ENCODE measurements at places on chromosomes 1 and 21. TPM values are rescaled to one million over a fixed set of nuclear protein-coding genes. Genes with fewer than 3 reads are reported as not detected.
A peak's percentile ranks its signal among the peaks of the same experiment; 100 is the strongest.

Gene SPRR2F
- polyA plus RNA-seq, result not detected

Gene FCRL5
- 0.25 TPM for polyA plus RNA-seq

Gene NOS1AP
- 0.53 TPM for polyA plus RNA-seq

Gene FAM167B
- polyA plus RNA-seq, result not detected

DNA sequence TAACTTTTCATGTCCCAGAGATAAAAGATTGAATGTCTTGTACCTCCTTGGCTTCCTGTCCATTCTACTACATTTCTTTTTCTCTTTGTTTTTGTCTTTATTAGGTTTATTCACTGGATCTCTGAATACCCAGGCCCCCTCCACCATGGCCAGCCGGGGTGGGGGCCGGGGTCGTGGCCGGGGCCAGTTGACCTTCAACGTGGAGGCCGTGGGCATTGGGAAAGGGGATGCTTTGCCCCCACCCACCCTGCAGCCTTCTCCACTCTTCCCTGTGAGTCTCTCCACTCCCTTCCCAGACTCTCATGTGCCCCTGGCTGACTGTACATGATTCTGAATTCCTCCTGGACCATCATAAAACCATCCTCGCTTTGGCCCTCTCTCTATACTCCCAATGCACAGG is 10.2 kb downstream of the POLR3GL start:
- DNase-seq, result no peak

GRCh38 chr1:183588827-183589226 is 1.4 kb downstream of the NCF2 start:
- peak; percentile 19 for DNase-seq

- peak; percentile 82 for DNase-seq
Measured at GRCh38 chr1:154970631-154971340, at the start of gene SHC1. TSS of gene SHC1 (minus strand) at chr1:154970747. CDS start at chr1:154970526, 221 bp downstream.

DNA sequence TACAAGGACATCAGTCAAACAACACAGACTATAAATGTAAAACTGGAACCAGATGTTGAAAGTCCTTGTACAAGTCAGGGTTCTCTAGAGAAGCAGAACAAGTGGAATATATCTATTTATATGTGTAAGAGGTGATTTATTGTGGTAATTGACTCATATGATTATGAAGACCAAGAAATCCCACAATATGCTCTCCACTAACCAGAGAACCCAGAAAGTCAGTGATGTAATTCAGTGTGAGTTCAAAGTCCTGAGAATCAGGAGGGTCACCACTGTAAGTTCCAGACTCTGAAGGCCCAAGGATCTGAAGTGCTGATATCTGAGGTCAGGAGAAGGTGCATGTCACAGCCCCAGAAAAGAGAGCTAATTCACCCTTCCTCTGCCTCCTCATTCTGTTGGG is 57.0 kb downstream of the LRRC53 start:
- DNase-seq, result no peak

DNA sequence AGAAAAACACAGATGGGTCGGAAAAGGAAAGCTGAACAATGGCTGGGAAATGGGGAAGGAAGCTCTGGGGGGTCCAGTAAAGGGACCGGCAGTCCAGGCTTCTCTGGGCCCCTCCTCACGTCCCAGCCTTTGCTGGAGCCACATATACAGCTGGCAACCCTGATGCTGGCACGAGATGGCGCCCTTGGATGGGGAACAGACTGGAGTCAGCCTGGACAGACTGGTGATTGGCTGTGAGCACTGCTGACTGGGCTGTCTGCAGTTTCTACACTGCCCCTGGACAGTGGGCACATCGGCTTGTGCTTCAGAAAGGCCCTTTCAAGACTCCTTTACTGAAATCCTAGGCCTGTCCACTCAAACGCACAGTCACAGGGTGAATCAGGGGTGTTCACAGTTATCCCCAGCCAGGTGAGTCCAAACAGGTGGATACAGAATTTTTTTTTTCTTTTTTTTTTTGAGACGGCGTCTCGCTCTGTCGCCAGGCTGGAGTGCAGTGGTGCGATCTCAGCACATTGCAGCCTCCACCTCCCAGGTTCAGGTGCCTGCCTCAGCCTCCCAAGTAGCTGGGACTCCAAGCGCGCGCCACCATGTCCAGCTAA is 31.1 kb upstream of the ZBTB40 start:
- peak; percentile 40 for DNase-seq

DNA sequence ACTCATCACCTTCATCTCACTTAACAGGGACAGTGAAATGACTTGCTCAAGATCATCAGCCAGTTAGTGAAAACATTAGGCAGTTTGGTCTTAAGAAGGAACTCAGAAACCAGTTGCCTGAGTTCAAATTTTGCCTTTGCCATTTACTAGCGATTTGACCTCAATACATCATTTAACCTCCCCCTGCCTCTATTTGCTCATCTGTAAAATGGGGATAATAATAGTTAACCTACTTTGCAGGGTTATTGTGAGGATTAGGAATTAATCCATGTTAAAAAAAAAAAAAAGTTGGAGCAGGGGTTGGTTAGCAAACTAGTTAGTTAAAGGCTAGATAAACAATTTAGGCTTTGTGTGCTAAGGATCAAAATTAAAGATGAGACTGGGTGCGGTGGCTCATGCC is 10.6 kb upstream of the TACSTD2 start:
- DNase-seq, result no peak

GRCh38 chr1:27868932-27869718 is 3.2 kb upstream of the THEMIS2 start:
- peak; percentile 72 for DNase-seq

GRCh38 chr1:244865820-244866219 is 1.5 kb upstream of the HNRNPU start:
- no peak for DNase-seq

DNA sequence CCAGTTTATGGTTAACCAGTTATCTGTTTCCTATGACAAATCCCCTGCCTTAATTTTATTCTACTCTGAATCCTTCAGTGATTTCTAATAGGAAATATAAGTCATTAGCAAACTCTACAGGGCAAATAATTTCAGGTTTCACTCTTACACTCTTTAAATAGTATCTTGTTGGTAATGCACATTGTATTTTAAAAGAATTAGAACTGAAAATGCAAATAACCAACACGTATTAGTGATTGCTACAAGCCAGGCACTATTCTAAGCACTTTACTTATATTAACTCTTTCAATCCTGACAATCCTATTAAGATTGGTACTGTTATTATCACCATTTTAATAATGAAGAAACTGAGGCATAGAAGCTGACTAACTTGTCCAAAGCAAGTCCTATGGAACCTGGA is 48.3 kb upstream of the LHX8 start:
- no peak for DNase-seq

- DNase-seq, result no peak
Measured at GRCh38 chr1:30295266-30295665, 428.1 kb downstream of the MATN1 start.

- DNase-seq, result no peak
Measured at GRCh38 chr1:74012583-74012982, 185.4 kb downstream of the LRRIQ3 start.

DNA sequence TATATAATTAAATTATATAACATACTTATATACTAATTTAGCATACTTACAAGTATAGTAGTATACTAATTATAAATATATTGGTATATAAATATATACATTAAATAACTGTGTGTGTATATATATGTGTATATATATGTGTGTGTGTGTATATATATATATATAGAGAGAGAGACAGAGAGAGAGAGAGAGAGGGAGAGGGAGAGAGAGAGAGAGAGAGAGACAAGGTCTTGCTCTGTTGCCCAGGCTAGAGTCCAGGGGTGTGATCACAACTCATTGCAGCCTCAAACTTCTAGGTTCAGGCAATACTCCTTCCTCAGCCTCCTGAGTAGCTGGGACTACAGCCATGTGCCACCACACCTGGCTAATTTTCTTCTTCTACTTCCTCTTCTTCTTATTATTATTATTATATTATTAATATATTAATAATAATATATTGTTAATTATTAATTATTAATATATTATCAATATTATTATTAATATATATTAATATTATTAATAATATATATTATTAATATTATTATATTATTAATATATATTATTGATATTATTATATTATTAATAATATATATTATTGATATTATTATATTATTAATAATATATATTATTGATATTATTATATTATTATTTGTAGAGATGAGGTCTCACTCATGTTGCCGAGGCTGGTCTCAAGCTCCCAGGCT is 185.5 kb downstream of the CRB1 start:
- DNase-seq, result no peak

Measured in CD14-positive monocyte (primary cell).